ENCODE measurements at places on chromosomes 7 and 10.

- peaks cover 7% of the 10 kb centered on the region for H3K36me3 ChIP-seq
- H3K4me3 ChIP-seq, result peak overlapping the region; percentile 78
- peak overlapping the region; percentile 71 for H3K27ac ChIP-seq
These were observed 776 bp downstream of the PEX1 start for GRCh38 chr7:92527300-92528187.

DNA sequence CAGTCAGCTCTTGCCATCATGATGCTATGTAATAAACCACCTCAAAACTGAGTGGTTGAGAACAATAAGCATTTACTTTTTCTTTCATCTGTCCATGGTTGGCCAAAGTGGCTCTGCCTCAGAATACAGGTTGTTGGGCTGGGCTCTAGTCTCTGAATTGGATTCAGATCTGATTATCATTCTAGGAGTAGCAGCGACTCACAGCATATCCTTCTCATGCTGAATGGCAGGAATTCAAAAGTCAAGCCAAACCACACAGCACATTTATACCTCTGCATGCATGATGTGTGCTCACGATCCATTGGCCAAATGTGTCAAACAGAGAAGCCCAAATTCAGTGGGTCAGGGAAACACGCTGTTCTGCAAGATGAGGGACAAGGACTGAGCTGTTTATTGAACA lies 13.6 kb upstream of the GALNT11 start:
- no peaks in the 10 kb centered on the region for H3K36me3 ChIP-seq
- H3K27me3 ChIP-seq, result no peaks in the 10 kb centered on the region
- DNase-seq, result no peak
- no peak overlapping the region for H3K27ac ChIP-seq

GRCh38 chr10:43824934-43825333 lies 176.3 kb upstream of the ZNF32 start:
- no peaks in the 10 kb centered on the region for H3K4me1 ChIP-seq
- H3K27ac ChIP-seq, result no peak overlapping the region
- no peaks in the 10 kb centered on the region for H3K27me3 ChIP-seq
- H3K4me3 ChIP-seq, result no peak overlapping the region
- H3K36me3 ChIP-seq, result no peaks in the 10 kb centered on the region

GRCh38 chr10:93060887-93061593 lies 442 bp downstream of the CYP26C1 start:
- H3K4me3 ChIP-seq, result no peak overlapping the region
- H3K27ac ChIP-seq, result no peak overlapping the region
- H3K36me3 ChIP-seq, result peaks cover 2% of the 10 kb centered on the region
- H3K4me1 ChIP-seq, result peaks cover 24% of the 10 kb centered on the region

GRCh38 chr10:17430647-17431355 lies 23.6 kb downstream of the ST8SIA6 start:
- no peaks in the 10 kb centered on the region for H3K4me1 ChIP-seq
- H3K27ac ChIP-seq, result no peak overlapping the region
- H3K36me3 ChIP-seq, result no peaks in the 10 kb centered on the region
- H3K4me3 ChIP-seq, result no peak overlapping the region

GRCh38 chr7:947391-948210 lies 6.9 kb downstream of the ADAP1 start:
- no peak overlapping the region for H3K4me3 ChIP-seq
- H3K36me3 ChIP-seq, result no peaks in the 10 kb centered on the region
- DNase-seq, result no peak
- no peaks in the 10 kb centered on the region for H3K27me3 ChIP-seq
- H3K4me1 ChIP-seq, result peaks cover 24% of the 10 kb centered on the region

DNA sequence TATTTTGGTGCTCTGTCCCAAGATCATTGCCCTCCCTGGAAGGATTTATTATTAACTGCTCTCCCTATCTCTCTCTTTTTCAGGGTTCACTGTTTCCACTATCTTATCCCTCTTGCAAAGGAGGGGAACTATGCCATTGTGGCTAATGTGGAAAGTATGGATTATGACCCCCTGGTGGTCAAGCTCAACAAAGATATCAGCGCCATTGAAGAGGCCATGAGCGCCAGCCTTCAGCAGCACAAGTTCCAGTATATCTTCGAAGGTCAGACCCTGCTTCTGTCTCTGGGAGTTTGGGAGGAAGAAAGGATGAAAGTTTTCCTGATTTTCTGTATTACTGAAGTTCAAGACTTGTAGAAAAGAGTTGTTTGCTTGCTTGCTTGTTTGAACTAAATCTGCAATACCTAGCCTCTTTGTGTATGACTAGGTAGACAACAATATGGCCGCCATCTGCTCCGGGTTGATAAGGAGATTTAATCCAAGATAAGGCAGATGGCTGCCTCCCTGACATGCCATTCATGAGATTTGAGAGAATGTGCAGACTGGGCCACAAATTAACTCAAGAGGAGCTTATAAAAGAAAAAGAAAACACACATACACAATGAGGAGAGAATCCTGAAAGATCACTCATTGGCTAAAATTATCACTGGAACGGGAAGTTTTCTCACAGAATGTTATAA lies 122.2 kb upstream of the LRGUK start:
- H3K4me3 ChIP-seq, result no peak overlapping the region
- H3K4me1 ChIP-seq, result no peaks in the 10 kb centered on the region
- no peak overlapping the region for H3K27ac ChIP-seq
- no peak for DNase-seq
- no peaks in the 10 kb centered on the region for H3K27me3 ChIP-seq
- no peaks in the 10 kb centered on the region for H3K36me3 ChIP-seq

Measured in body of pancreas (tissue), 4 donors.